ENCODE measurements at places on chromosomes 11 and 22.

DNA sequence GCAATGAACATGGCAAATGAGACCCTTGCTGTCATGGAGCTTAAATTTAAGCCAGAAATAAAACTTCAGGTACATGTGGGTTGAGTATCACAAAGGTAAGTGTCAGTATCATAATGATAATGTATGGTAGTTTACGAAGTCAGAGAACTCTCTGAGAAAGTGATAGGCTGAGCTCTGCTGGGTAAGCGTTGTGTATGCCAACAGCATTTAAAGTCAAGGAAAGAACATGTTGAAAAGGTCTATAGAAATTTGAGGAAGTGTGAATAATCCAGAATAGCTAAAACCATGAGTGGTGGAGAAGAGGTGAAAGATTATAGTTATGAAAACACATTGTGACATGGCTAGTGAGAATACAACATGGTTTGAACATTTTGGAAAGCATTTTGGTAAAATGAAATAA, 17.4 kb upstream of the CTSC start:
- peak; percentile 63 for DNase-seq

GRCh38 chr22:17578136-17578754, 14.9 kb downstream of the SLC25A18 start:
- DNase-seq: no peak

GRCh38 chr11:1982873-1983600, 14.6 kb downstream of the H19 start:
- no peak for DNase-seq

GRCh38 chr22:38043151-38044039, 13.8 kb upstream of the PICK1 start:
- DNase-seq: no peak

DNA sequence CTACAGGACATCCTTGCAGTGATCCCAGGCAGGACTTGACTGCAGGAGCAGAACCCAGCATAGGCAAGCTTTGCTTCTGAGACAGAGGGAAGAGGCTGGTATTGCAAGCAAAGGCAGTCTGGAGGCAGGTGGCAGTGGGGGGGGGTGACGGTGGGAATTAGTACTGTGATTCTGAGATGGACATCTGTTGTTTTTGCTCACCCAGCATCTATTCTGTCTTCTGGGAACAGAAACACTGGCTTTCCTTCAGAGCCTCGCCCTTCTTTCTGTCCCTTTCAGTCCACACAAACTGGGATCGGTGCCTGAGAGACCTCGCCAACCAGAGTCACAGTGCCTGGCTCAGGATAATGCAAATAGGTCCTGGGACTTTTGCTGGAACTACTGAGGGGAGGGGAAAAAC, 31.2 kb upstream of the RASL10A start:
- no peak for DNase-seq

DNA sequence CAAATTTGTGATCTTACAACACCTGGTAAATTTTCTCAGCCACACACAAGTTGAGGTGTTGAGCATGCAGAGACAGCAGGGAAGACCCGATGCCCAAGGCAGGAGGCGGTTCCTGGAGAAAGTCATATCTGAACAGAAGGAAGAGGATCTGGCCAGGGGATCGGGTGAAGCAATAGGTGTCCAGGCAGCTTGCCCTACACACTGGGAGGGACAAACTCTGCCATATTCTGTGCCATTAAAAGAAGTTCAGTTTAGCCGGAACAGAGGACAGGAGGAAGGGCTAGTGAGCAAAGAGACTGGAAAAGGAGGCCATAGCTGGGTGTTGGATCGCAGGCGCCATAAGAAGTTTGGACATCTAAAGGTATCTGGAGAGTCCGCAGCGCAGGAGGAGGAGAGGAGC, 76.5 kb downstream of the TMPRSS5 start:
- DNase-seq: no peak

DNA sequence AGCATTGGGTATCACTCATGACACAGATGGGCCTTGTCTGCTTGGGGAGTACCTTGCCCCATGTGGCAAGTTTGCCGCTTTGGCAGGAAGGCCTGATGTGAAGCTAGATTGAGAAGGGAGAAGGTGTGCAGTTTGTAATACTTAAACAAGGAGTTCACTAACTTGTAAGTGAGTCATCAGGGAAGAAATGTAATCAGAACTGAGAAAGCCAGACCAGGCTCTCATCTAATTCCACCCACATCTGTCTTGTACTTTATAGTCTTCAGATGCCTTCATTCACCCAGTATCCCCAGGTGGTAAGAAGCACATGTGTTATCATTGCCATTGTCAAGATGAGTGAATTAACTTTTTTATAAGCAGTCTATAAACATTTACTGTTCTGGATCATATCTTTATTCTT, 116.0 kb upstream of the DDI1 start:
- DNase-seq: no peak

GRCh38 chr11:47982616-47983015, 2.3 kb downstream of the PTPRJ start:
- DNase-seq: peak; percentile 49

- DNase-seq: no peak
These were observed 256.8 kb downstream of the TBC1D22A start for GRCh38 chr22:47019012-47019790.

GRCh38 chr11:73152861-73153483, 10.9 kb upstream of the FCHSD2 start:
- DNase-seq: peak; percentile 43

All from NB4 (cell line).